ENCODE measurements at places on chromosomes 1 and 21. TPM values are rescaled to one million over a fixed set of nuclear protein-coding genes. Genes with fewer than 3 reads are reported as not detected.

KRTAP21-2 gene
- total RNA-seq: not detected

TBX15 gene
- 0.05 TPM for total RNA-seq

UTS2 gene
- not detected for total RNA-seq

SLC6A17 gene
- total RNA-seq: 4.7 TPM

CFHR5 gene
- not detected for total RNA-seq

TNFRSF4 gene
- total RNA-seq: not detected

IRF6 gene
- 0.15 TPM for total RNA-seq

KCNE1 gene
- not detected for total RNA-seq

PROX1 gene
- total RNA-seq: 0.07 TPM

TRAF3IP3 gene
- not detected for total RNA-seq

HNRNPR gene
- 151 TPM for total RNA-seq

BARHL2 gene
- total RNA-seq: not detected

RYR2 gene
- total RNA-seq: 0.10 TPM

TSPAN1 gene
- total RNA-seq: 3.5 TPM

FCRL5 gene
- total RNA-seq: not detected

OXCT2 gene
- 0.55 TPM for total RNA-seq

CD5L gene
- not detected for total RNA-seq

C2CD2 gene
- 6.2 TPM for total RNA-seq

SH3D21 gene
- total RNA-seq: 2.1 TPM

NBPF26 gene
- 5.0 TPM for total RNA-seq

KIF17 gene
- 2.4 TPM for total RNA-seq

NBPF4 gene
- 0.15 TPM for total RNA-seq

MAN1C1 gene
- total RNA-seq: 0.77 TPM

AK4 gene
- total RNA-seq: 30.7 TPM

SYNC gene
- 14.0 TPM for total RNA-seq

VHLL gene
- total RNA-seq: not detected

SPRR5 gene
- not detected for total RNA-seq

HPCAL4 gene
- total RNA-seq: 0.31 TPM

TNFAIP8L2 gene
- not detected for total RNA-seq

TMPRSS15 gene
- total RNA-seq: not detected

TTF2 gene
- total RNA-seq: 17.2 TPM

LDLRAD2 gene
- total RNA-seq: 0.12 TPM

PRAMEF13 gene
- not detected for total RNA-seq

FMO5 gene
- 0.39 TPM for total RNA-seq
